IMR-90 (cell line): ENCODE measurements at places on chromosomes 2 and 18.

DNA sequence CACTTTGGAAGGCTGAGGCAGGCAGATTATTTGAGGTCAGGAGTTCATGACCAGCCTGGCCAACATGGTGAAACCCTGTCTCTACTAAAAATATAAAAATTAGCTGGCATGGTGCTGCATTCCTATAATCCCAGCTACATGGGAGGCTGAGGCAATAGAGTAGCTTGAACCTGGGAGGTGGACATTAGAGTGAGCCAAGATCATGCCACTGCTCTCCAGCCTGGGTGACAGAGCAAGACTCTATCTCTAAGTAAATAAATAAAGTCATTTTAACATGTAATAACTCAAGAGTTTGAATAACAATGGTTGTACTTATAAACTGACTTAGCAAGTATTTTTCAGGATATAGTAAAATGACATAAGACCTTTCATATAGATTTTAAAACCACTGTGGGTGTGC, 169.3 kb upstream of the FN1 start:
- no peak for DNase-seq

DNA sequence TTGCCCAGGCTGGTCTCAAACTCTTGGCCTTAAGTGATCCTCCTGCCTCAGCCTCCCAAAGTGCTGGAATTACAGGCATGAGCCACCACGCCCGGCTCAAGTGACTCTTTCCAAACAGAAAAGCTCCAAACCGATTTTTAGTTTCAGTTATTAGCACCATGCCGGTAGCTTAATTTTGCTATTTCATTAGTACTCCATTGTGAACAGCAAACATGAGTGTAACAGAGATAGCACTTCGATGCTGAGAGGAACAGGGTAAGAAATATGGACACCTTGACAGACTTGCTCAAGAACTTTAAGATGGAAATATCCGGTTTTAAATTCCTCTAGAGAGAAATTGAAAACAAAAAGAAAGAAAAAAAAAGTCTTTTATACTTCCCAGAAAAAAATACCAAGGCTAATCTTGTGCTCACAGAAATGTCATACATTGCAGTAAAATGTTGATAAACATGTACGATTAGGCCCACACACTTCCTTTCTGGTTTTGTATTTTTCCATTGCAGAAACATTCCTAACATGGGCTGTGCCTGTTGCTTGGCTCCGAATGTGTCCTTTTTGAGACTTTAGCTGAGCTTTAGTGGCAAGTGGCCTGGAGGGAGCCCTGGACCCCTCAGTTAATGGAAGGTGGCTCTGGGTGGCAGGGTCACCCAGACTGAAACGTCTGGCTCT, 18.3 kb downstream of the FHL2 start:
- peak; percentile 55 for DNase-seq

DNA sequence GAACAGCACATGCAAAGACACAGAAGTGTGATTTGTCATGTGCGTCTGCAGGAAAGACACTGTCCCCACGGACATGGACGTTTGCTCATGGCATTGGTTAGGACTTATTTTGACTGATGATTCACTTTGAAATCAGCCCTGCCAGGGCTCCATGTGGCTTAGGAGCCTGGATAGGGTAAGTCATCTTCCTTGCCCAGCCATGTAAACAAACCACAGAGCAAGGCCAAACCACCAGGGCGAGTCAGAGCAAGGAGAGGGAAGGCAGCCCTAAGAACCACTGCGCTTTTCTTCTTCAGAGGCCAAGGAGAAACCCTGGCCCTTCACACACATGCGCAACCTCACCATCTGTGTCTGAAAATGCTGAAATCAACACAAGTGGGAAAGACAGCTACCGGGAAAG, 88.8 kb downstream of the GFPT1 start:
- peak; percentile 94 for DNase-seq

- peak; percentile 76 for DNase-seq
Measured at GRCh38 chr2:200300638-200301314, 5.7 kb upstream of the SPATS2L start.

GRCh38 chr2:79487399-79487798, 25.5 kb upstream of the CTNNA2 start:
- no peak for DNase-seq

- DNase-seq, result peak; percentile 55
Measured at GRCh38 chr2:189066037-189066436, 91.9 kb downstream of the COL3A1 start.

DNA sequence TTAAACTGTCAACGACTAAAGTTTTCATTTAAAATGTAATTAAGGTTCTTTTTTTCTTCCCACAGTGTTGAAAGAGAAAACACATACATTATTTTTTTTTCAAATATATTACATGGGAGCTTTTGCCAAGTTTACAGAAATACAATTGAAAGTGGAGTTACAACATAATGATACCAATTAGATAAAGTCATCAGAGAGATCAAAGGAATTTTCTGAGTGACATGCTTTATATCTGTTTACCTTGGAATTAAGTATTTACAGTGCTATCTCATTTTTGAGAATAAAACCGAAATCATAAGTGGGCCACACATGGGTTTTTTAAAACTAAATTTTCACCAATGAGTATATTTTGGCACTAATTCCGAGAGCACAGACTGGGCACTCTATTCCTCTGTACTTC, 165.2 kb downstream of the RAPGEF4 start:
- DNase-seq, result no peak

- DNase-seq, result no peak
Measured at GRCh38 chr2:99240431-99240830, 15.0 kb downstream of the LYG2 start.

GRCh38 chr2:218014706-218015585, 12.2 kb upstream of the TNS1 start:
- no peak for DNase-seq

DNA sequence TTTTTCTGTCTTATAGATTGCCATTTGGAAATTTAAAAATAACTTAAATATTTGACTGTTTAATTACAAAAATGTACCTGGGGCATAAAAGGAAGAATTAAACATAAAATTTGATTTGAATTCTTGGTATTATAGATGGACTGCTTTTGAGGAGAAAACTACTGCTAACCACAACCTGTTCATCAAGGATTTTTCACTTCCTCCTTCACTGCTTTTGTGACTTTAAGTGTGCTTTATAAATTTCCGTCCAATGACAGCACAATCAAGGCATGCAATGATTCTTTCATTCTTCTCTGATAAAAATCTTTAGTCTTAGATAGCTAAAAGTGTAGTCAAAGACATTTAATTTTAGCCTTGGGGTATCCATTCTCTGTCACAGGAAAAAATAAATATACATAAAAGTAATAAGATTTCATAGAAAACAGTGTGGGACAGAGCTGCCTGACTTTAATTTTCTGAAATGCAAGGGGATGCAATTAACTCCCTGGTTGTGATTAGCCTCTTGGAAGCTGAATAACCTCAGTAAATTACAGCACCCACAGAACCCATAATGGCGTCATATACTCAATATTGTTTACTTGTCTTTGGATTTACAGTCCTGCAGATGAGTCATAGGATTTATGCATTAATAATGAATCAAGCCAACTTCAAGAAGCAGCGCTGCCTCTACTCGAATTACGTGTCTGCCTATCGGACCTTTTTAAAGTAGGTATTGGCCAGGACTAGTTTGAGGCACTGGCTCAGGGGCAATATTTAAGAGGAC, 587.9 kb downstream of the NRXN1 start:
- DNase-seq, result no peak

DNA sequence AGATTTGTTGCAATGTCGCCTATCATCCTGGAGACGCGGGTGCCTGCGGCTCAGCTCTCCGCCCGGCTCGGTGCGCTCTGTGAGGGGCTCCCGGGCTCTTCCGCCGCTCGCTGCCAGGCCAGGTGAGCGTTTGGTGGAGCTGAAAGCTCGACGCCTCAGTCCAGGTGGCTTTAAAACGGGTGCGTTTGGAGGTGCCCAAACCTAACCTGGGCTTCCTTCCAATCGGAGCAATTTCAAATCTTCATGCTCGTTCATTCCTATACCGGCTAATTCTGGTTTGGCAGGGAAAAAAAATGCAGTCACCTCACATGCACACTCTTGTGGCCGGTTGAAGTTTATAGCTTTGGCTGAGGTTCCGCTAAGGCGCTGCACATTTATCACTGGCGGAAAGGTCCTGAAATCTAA, at the start of gene SLC16A14:
TSS of gene SLC16A14 (minus strand) at position 274 of the 405 bp plus-strand sequence. CDS start 9,572 bp downstream, outside the sequence.
- peak; percentile 52 for DNase-seq

DNA sequence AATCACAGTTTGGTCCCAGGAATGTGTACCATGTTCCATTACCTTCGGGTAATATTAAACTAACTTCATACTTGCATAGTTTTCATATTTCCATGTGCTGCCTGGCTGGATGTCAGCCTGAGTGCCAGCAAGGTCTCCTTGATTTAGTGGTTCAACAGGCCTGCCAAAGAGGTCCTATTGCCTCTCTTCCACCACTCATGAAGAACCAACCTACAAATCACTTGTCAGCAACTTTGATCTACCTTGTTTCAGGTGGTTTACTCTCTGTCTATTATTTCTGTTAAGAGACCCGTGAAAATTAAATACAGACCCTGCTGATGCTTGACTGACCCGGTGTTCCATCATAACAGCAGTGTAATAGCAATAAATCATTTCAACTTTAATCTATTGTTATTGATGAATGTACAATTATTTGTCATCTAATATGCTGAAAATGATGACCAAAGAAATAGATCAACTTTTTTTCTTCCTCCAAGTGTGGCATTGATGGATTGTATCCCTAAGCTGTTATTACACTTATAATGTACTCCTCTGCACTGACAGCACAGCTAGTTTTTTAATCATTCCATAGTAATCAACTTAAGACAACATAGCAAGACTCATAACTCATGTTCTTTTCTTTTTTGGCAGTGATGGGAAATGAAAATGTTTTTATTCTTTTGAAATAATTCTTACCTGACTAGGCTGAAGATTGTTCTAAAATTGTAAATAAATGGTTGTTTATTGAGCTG, 1220.2 kb upstream of the ACVR2A start:
- DNase-seq, result no peak

DNA sequence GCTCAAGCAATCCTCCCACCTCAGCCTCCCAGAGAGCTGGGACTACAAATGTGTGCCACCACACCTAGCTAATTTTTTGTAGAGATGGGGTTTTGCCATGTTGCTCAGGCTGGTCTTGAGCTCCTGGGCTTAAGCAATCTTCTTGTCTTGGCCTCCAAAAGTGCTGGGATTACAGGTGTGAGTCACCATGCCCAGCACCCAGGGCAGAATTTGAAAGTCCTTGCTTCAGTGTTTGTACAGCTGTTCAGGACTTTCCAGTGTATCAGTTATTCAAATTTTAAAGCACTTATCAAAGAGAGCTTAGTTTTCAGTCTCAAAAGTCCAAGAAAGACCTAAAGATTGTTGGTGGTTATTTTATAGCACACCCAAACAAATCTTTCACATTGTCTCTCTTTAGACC, 43.6 kb upstream of the VPS54 start:
- peak; percentile 82 for DNase-seq

DNA sequence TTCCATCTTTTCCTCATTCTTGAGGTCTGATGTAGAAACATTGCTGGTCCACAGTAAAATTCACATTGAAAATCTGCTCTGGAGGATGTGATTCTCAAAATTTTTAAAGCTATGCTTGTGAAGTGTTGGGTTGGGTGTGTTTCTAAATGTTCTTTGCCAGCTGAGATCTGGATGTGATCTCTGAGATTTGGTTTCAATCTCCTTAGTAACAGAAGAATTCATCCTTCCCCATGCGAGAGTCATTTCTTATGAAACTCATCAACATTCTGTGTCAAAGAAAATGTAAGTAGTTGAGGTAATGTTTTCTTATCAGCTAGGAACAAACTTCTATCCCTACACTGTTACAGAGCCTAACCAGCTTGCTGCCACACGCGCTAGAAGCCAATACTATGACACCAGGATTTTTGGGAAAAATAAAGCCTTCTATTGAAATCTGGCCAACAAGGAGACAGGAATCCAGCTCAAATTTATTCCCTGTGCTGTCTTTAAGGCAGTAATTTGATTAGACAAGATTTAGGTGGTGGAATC, 134.9 kb downstream of the PTH2R start:
- DNase-seq, result no peak

DNA sequence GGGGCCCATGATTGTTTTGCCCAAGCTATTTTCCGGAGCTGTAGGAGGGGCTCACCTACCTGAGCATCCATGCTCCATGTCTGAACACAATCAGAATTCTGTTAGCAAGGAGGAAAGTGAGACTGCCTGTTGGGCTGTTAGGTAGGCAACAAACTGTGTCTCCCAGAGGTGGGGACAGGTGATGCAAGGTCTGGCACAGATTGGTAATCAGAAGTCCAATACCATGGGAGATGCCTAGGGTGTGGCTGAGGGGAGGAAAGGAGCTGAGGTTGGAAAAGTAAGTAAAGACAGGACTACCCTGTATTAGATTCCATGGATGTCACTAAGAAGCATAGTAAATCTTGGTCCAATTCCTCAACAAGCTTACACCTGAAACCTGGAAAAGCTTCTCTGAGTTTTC, 3.0 kb downstream of the LYPD6B start:
- no peak for DNase-seq

DNA sequence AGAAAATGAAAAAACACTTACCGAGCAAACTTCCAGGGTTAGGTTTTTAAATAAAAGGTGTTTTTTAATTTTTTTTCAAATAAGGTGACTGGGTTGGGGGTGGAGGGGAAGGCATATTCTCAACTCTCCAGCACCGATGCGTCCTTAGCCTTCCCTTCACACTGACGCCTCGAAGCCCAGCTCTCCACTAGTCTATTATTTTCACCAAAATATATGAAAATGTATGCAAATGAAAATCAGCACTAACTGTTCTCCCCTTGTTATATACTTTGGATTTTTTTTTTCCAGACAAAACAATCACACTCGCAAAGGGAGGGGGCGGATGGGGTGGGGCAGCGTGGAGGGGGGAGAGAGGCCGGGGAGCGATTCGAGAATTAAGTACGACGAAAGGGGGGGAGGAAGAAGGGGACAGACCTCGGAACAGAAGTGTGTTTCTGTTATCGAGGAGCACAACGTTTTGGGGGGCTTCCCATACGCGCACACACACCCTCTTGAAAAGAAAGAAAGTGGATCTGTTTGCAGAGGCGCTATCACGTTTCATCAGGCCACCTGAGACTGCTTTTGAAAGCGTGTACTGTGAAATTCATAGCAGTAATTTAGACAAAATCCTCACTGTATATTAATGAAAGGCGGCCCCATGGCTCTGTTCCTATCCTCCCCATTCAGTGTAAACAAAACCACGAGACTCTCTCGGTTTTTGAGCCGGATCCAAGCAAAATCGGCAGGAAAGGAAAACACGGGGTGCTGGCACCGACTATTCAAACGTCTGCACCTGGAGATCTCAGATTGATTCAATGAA, 2.4 kb upstream of the POU3F3 start:
- DNase-seq, result no peak
